ENCODE measurements at places on chromosomes 5 and 9. TPM values are rescaled to one million over a fixed set of nuclear protein-coding genes. Genes with fewer than 3 reads are reported as not detected.

Gene CHSY3
- 25.1 TPM for total RNA-seq

Gene ROPN1L
- 3.6 TPM for total RNA-seq

Gene PCDHGA4
- 11.1 TPM for total RNA-seq

Gene JAK2
- total RNA-seq, result 33.5 TPM

Gene FOXD4L6
- total RNA-seq, result not detected

Gene LYSMD3
- 33.8 TPM for total RNA-seq

Gene NIM1K
- total RNA-seq, result 6.6 TPM

Gene ECSCR
- 10.8 TPM for total RNA-seq

Gene HSD17B3
- 0.82 TPM for total RNA-seq

Gene KCNV2
- 134 TPM for total RNA-seq
